ENCODE measurements at places on chromosomes 1 and 21. TPM values are rescaled to one million over a fixed set of nuclear protein-coding genes. Genes with fewer than 3 reads are reported as not detected.

Gene RBP7
- 3.8 TPM for total RNA-seq

Gene HPDL
- total RNA-seq = 1.6 TPM

Gene PLEKHA6
- 117 TPM for total RNA-seq

Gene C1orf141
- not detected for total RNA-seq

Gene TRIM46
- total RNA-seq = 27.4 TPM

Gene KRTAP15-1
- not detected for total RNA-seq

Gene KTI12
- 4.8 TPM for total RNA-seq
